ENCODE measurements at places on chromosomes 16 and 17. TPM values are rescaled to one million over a fixed set of nuclear protein-coding genes. Genes with fewer than 3 reads are reported as not detected.

PYCARD gene
- total RNA-seq, result 56.2 TPM

BRIP1 gene
- 0.88 TPM for total RNA-seq

GP1BA gene
- under 0.01 TPM for total RNA-seq

TMEM219 gene
- 83.6 TPM for total RNA-seq

RCVRN gene
- not detected for total RNA-seq

WNT9B gene
- not detected for total RNA-seq

OTOA gene
- not detected for total RNA-seq

GPR142 gene
- total RNA-seq, result not detected

CCL14 gene
- not detected for total RNA-seq

LMF1 gene
- 20.8 TPM for total RNA-seq

SLC5A2 gene
- not detected for total RNA-seq

DDX5 gene
- 364 TPM for total RNA-seq

MT1F gene
- not detected for total RNA-seq

GSG1L gene
- total RNA-seq, result not detected

NECAB2 gene
- not detected for total RNA-seq

PLEKHH3 gene
- total RNA-seq, result 11.0 TPM

GCGR gene
- not detected for total RNA-seq

PRSS33 gene
- total RNA-seq, result not detected

ITGAX gene
- total RNA-seq, result under 0.01 TPM

MRPL28 gene
- total RNA-seq, result 76.4 TPM

KRTAP16-1 gene
- not detected for total RNA-seq

ETV4 gene
- 26.1 TPM for total RNA-seq

CDK5R1 gene
- total RNA-seq, result 1.6 TPM

CRAMP1 gene
- 9.8 TPM for total RNA-seq

RAB26 gene
- 1.5 TPM for total RNA-seq

Data from placental pericyte (primary cell).